ENCODE measurements at places on chromosomes 7 and 10.

DNA sequence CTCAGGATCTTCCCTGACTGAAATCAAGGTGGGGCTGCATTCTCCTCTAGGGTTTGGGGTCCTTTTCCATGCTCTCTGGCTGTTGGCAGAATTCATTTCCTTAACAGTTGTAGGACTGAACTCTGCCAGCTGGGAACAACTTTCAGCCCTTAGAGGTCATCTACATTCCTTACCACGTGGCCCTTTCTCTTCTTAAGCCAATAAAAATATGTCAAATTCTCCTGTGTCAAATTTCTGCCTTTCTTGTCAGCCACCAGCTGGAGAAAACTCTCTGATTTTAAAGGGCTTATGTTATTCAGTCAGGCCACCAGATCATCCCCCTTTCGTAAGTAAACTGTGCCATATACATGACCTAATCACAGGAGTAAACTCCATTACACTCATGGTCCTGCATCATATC is 95.3 kb upstream of the IL6 start:
- DNase-seq = peak; percentile 51

DNA sequence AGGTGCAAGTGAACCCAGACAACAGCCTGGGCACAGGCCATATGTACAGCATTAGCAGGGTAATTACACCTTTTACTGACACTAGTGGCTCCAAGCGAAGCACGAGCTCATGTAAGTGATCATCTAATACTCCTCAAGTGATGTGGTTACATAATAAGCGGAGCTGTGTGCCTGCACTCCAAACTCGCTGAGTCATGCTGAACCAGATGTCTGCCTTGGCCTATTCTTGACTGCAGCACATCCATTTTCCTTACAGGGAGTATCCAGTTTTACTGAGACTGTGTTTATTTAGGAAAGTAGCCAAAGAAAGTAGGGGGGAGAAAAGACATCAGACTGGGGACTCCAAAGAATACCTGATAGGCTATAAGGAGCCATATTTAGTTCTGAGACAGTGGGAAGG is 90.1 kb downstream of the GRM3 start:
- no peak for DNase-seq

DNA sequence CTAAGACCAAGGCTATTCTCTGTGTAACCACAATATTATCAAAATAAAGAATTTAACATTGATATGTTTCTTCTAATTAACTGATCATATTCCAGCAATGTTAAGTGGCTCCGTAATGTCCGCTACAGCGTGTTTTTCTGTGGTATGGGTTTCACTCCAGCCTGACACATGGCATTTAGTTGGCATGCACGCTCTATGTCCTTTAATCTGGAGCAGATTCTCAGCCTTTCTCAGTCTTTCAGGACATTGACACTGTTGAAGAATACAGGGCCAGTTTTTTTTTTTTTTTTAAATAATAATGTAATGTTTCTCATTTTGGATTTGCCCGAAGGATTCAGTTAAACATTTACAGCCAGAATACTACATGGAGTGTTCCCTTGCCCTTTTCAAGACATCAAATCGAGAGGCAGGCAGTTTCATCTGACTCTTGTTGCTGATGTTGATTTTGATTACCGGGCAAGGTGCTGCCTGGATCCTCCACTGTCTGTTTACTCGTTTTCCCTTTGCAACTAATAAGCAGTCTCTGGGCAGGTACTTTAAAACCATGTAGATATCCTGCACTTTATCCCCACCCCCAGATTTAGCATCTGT is 97.5 kb upstream of the GJD4 start:
- DNase-seq = no peak

- no peak for DNase-seq
Observed at GRCh38 chr7:118877187-118877586, 652.7 kb downstream of the ANKRD7 start.

DNA sequence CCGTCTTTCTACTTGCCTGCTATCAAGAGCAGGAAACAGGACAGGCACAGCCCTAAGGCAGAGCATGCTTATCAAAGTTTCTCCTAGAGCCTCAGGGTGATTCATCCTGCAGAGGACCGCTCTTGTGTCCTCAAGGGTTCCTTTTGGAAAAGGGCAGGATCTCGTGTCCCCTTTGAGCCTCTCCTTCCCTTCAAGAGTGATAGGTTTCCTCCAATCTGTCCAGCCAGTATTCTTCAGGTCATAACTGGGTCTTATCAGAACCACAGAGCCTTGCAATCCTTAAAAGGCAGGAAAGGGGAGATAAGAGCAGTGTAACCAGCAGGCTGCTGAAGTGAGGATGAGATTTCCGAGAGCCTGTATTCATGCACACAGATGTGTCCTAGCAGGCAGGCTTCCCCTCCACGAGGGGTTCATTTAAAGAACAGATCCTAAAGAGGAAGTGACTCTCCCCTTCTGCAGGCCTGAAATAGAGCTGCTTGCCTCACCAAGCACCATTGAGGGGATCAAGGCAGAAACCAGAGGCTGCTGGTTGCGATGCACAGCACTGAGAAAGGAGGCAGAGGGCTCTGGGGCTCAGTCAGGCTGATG is 90.5 kb upstream of the SVIL start:
- peak; percentile 55 for DNase-seq

DNA sequence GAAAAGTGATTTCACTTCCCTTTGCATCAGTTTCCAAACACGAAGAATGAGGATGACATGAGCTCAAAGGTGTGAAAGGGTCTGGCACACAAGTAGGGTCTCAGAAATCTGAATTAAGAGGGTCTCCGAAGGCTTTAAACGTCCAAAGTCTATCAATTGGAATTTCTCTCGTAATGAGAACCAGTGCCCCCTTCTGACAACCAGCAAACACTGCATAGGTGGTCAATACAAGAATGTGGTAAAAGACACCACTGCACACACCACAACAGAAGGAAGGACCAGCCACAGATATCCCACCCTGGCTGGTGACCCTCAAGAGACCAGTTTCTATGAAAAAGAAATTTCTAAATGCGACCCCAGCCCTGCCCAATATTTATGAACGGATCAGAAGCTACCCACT is 78.1 kb downstream of the CALN1 start:
- no peak for DNase-seq

- no peak for DNase-seq
Observed at GRCh38 chr10:14774797-14775196, at the start of gene FAM107B. FAM107B (minus strand) TSS chr10:14774897; CDS start chr10:14774663, 234 bp downstream.

- no peak for DNase-seq
Observed at GRCh38 chr10:97123765-97124164, 62.0 kb downstream of the SLIT1 start.

DNA sequence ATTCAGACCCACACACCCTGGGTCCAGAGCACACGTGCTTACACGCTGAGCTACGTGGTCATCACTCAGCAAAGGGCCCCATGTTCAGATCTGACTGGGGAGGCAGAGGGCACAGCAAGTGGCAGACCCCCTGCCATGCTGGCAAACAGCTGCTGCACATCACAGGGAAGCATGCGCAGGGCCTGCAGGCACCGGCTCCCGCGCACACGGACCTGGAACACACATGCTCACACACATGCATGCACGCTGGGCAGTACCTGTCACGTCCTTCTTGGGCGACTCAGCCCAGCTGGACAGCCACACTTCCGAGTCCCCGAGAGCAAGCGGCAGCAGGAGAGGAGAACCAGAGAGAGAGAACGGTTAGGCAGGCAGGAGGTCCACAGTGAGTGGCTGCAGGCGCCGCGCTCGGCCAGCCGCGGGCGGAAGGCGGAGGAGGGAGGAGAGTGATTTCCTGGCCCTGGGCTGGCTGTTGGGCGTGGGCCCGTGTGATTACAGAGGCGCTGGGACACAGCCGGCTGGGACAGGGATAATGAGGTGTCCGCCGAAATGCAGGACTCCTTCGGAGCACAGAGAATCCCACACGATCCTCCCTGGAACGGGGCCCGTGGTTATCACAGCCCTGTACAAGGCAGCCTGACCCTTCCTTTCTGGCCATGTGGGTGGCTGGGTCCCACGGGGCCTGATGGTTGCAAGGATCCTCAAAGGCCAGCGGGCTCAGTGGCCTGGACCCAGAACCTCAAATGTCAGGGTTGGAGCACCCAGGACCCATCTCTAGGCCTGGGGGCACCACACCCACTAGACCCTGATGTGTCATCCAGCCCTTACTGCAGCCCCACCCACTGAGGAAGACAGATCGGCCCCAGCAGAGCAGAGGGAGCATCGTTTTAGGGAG is 175.1 kb downstream of the NEURL1 start:
- peak; percentile 60 for DNase-seq

DNA sequence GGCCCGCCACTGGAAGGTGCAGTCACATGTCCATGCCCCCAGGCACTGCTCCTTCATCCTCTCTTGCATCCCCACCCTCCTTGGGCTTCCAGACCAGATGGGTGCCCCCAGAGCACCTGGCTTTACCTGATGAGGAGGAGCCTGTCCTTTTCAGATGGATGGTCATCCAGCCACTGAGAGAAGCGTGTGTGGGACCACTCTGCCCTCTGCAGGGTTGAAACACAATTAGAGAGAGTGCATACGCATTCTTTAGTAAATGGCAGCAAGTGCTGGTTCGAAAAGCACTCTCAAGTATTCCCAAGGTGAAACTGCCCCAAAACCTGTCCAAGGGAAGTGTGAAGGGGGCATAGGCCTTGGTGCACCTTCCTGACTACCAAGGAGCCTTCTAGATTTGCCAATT is 41.6 kb downstream of the HBP1 start:
- no peak for DNase-seq

DNA sequence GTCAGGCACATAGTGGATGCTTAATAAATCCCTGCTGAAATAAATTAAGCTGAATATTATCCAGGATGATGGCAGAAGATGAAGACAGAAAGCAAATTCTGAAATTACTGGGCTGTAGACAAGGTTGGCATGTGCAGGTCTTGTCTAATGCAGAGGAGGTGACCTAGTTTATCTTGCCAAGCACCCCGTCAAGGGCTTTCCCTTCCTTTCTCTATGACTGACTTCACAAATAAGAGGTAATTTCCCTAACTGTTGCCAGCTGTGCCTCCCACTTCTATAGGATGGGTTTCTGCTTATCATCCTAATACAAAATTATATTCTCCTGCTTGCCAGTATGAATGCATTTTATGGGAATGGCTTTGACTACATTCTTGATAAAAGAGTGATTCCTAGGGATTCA is 38.0 kb downstream of the LHFPL3 start:
- no peak for DNase-seq

DNA sequence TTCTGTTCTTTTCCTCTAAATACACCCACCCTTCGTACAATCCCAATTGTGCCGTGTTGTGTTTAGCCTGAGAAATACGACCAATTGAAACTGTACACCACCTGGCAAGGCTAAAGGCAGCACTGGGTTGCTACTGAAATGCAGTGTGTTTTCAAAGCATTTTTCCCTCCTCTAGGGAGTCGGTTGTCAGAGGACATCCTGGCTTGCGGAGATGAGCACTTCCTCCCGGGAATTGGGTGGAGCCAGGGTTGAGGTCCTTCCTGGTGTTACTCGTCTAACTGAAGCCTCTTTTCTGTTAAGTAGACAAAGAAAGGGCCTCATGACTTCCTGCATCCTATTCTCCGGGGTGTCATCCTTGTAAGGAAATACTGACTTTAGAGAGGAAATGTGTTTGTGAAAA is 133.5 kb downstream of the MTPAP start:
- DNase-seq = peak; percentile 55

DNA sequence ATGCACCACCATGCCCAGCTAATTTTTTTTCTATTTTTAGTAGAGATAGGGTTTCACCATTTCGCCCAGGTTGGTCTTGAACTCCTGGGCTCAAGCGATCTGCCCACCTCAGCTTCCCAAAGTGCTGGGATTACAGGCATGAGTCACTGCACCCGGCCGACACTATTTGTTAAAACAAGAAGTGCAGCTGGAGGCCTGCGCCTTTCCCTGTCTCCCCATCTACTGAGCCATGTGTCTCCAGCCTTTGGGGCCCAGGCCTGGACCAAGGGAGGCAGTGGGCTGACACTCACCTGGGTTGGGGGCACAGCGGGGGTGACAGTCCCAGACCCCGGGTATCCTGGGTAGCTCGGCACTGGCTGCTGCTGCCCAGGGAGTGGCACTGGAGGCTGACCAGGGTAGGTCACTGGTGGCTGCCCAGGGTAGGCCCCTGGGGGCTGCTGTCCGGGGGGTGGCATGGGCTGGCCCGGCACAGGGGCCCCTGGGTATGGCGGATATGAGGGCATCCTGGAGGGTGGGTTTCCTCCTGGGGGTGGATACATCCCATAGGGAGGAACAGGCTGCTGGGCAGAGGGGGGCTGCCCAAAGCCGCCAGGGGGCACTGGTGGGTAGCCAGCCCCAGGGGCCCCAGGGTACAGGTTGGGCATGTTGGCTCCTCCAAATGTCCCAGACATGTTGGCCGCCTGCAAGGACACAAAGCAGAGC is 36.3 kb downstream of the PLAC9 start:
- DNase-seq = peak; percentile 19

GRCh38 chr10:103429647-103430046 is 22.5 kb downstream of the CALHM2 start:
- DNase-seq = no peak

DNA sequence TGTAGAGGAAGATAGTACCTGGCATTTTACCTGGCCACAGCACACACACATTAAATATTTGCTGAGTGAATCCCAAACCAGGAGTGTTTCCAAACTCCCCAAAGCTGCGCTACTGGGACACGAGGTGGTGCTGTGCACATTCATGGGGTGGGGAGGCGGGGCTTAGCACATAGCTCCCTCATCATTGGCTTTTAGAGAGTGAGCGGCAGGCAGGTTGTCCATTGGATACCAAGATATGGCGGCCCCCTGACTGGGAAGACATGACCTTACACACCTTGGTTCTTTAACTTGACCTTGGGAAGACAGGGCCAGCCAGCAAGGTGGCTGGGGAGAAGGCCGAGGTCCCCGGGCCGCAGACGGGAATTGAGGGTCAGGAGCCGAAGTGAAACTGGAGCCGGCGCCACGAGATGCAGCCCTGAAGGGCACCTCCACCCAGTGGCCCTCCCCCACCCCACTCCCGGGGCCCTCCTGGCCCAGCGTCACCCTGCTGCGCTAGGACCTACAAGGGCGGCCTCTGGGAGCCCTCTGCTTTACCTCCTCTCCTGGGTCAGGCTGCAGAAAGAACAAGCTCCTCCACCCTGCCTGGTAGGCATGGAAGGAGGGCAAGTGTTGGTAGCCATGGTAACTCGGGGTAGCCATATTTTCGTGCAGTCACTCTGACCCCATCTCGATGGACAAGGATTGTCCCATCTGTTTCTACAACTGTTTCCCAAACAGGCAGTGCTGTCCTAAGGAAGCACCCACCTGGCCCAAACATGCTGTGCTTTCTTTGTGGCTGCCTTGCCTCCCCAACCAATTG is 24.0 kb downstream of the TMEM176A start:
- no peak for DNase-seq

DNA sequence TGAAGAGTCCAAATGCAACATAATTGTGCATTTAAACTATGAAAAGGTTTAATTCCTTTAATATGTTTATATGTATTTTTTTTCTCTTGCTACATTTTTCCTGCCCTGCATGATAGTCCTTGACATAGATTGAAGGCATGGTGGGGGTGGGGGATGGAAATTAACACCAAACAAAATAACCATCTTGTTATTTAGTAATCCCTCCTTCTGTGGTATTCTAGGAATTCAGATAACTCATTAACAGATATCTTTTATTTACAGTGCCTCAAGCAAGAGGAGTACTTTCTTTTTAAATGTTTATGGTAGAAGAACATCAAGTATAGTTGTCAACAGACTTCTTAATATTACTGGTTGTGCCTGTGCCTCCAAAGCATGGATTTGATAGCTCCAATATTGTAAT is 337.6 kb upstream of the SEMA3A start:
- DNase-seq = no peak

- DNase-seq = no peak
Observed at GRCh38 chr7:105623378-105623777, 42.1 kb upstream of the EFCAB10 start.

GRCh38 chr7:74623135-74623534 is 34.4 kb upstream of the GTF2I start:
- DNase-seq = no peak

All from dermis blood vessel endothelial cell (primary cell).